ENCODE measurements at places on chromosomes 5 and 9.

- DNase-seq: no peak
These were observed 140.5 kb upstream of the RUSC2 start for GRCh38 chr9:35349287-35349990.

- DNase-seq: no peak
These were observed 66.1 kb upstream of the ADRA1B start for GRCh38 chr5:159850160-159850559.

- no peak for DNase-seq
These were observed 192.9 kb downstream of the EPB41L4A start for GRCh38 chr5:112226215-112226614.

- no peak for DNase-seq
These were observed 59.9 kb upstream of the ALDH1B1 start for GRCh38 chr9:38332625-38333024.

DNA sequence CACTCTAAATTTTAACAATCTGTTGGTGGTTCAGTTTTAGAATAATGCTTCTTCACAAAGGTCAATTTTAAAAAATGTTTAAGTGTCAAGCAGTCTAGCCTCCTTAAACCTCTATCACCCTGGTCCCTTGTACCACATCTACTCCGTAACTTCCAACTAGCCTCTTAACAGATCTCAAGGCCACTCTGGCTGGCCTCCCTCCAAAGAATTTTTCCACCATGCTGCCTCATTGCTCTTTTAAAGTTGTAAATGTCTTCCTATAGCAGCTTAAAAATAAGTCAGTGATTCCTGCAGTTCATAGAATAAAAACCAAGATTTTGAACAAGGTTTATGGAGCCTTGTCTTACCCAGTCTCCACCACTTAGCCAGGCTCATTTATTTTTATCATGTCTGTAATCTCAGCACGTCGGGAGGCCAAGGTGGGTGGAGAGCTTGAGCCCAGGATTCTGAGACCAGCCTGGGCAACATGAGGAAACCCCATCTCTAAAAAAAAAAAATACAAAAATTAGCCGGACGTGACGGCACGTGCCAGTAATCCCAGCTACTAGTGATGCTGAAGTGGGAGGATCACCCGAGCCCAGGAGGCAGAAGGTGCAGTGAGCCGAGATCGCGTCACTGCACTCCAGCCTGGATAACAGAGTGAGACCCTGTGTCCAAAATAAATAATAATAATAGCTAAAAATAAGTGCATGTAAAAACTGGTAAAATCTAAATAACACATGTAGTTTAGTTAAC lies 924.9 kb upstream of the DMAC1 start:
- no peak for DNase-seq

GRCh38 chr5:131212471-131213021 lies 41.8 kb downstream of the LYRM7 start:
- no peak for DNase-seq

DNA sequence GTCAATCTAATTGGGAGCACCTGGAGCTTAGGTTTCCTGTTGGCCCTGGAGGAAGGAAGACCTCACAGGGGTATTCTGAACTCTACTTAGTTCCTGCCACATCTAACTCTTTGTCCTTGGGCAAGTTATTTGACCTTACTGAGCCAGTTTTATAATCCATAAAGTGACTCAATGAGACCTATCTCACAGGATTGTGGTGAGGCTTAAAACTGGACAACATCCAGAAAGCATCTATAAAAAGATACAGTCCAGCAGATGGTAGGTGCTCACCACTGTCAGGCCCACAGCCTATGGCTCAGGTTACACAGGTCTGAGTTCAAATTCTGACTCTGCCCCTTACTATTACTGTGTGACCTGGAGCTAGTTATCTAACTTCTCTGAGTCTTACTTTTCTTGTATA lies 23.3 kb downstream of the KCNV2 start:
- DNase-seq: no peak

DNA sequence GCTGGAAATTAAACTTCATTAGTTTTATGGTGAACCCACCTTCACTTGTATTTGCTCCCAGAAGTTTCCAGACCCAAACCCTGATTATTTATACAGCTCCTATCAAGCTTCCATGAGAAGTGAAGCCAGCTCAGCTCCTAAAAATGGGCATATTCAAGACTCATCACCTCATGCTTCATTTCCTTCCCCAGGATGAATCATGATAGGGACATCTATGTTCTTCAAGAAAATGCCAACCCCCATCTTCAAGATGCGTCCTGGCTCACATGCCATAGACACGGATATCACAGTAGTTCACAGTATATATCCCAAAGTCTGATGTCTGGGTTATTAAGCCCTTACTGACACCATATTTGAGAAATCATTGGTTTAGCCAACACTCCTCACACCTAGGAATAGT lies 217.6 kb downstream of the NPR3 start:
- no peak for DNase-seq

GRCh38 chr9:129392093-129392541 lies 214.1 kb upstream of the IER5L start:
- no peak for DNase-seq

DNA sequence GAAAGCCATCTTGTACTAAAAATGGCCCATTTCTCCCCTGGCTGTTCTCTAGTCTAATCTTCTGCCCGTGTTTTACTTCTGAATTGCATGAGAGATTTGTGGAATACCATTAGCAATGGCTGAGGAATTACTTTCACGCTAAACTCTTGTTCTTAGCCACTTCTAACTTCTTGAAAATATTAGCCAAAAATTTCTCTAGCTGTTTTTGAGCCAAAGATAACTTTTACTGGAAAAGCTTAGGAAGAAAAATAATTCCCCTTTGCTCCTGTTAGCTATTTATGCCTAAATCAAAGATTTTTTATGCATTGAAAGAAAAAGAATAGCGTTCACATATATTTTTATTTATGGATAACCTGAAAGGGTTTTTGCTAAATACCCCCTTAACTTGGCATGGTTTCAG lies 287.8 kb downstream of the MTRR start:
- DNase-seq: no peak

DNA sequence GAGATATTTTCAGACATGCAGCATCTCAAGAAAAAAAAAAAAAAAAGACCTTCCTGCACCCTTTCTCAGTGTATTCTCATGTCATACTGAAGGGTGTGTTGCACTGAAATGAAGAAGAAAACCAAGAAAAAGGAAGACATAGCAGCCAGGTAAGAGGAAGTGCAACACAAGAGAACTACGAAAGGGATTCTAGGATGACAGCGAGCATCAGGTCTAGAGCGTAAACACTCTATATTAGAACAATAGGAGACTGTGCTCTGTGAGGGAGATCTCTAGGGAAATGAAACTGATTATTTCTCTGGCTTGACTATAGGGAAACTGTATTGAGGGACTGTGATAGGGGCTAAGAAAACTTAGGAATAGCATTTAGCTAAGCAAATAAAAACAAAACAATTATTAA lies 30.0 kb downstream of the BTF3 start:
- DNase-seq: no peak

DNA sequence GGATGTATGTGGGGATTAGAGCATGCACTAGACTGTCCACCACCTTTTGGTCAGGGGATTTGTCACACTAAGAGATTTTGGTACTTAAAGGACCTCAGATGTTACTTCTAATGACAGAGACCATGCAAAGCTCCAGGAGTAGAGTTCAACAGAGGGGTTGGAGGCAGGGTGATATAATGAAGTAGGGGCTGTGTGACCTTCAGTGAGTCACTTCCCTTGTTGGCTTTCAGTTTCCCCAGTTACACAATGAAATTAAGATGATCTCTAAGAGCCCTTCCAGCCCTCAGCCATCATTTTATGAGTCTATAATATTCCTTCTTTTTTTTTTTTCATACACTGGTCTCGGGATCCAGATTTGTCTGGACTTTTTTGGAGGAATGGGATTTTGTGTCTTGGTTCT lies 26.8 kb downstream of the GLRA1 start:
- DNase-seq: no peak

GRCh38 chr5:73418244-73418691 lies 30.3 kb downstream of the FOXD1 start:
- DNase-seq: no peak

GRCh38 chr9:21682981-21683380 lies 119.5 kb upstream of the MTAP start:
- DNase-seq: no peak

GRCh38 chr5:34787035-34787434 lies 51.9 kb upstream of the TTC23L start:
- no peak for DNase-seq

DNA sequence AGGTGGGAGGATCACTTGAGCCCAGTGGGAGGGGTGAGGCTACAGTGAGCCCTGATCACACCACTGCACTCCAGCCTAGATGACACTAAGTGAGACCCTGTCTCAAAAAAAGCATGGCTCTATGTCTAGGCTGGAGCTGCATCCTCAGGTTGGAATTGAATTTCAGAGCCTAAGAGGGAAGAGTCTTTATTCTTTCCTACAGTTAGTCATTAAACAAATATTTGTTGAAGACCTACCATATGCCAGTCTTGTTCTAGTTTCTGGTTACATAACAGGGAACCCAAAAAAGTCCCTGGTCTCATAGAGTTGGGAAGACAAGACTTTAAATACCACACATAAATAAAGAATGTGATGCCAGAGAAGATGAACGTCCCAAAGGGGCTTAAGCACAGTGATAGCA lies 6.9 kb upstream of the GRPEL2 start:
- DNase-seq: no peak

DNA sequence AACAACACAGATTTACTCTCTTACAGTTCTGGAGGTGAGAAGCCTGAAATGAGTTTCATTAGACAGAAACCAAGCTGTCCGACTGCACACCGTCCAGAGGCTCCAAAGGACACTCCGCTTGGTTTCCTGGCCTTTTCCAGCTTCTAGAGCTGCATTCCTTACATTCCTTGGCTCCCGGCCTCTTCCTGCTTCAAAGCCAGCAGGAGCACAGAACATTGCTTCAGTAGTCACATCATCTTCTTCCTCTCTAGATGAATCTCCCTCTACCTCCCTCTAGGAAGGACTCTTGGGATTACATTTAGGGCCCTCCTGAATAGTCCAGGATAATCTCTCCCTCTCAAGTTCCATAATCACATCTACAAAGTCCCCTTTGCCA lies 213.3 kb downstream of the CDK5RAP2 start:
- no peak for DNase-seq

- DNase-seq: no peak
These were observed 24.5 kb upstream of the SELENOP start for GRCh38 chr5:42836070-42836769.

GRCh38 chr9:88344013-88344412 lies 44.2 kb upstream of the SPIN1 start:
- no peak for DNase-seq

GRCh38 chr9:2764353-2764752 lies 47.0 kb downstream of the KCNV2 start:
- DNase-seq: no peak

DNA sequence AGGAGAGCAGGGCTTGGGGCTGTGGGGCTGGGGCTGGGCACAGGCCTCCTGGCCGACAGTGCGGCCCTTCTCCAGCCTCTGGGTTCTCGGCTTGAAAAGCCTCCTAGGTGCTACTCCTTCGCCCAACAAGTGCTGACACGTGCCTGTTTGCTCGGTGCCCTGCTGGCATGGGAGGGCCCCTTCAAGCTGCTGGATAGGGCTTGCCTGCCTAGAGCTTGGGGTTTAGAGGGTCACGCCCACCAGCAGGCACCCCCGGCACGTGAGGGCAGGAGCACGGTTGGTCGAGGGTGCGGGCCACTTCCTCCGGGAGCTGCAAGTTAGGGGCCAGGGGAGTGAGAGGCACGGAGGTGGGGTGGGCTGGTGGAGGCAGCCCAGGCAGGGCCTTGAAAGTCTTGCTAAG lies 106.2 kb downstream of the RXRA start:
- DNase-seq: no peak

GRCh38 chr5:94906750-94907149 lies 288.3 kb downstream of the SLF1 start:
- no peak for DNase-seq

DNA sequence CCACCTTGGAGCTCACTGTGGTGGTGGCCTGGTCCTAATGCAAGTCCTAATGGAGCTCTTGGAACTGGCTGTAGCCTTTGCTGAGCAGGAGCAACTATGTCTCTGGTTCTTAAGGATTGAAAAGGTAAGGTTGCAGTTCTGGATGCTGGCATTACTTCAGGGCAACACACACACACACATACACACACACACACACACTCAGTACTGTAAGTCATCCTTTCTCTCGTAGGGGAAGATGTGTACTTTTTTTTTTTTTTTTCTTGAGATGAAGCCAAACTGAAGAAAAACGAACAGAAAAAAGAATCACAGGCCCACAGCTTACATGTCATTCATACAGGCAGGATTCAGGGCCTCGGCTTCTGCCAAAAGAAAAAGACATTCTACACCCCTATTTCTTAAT lies 81.1 kb upstream of the RPS23 start:
- DNase-seq: no peak

DNA sequence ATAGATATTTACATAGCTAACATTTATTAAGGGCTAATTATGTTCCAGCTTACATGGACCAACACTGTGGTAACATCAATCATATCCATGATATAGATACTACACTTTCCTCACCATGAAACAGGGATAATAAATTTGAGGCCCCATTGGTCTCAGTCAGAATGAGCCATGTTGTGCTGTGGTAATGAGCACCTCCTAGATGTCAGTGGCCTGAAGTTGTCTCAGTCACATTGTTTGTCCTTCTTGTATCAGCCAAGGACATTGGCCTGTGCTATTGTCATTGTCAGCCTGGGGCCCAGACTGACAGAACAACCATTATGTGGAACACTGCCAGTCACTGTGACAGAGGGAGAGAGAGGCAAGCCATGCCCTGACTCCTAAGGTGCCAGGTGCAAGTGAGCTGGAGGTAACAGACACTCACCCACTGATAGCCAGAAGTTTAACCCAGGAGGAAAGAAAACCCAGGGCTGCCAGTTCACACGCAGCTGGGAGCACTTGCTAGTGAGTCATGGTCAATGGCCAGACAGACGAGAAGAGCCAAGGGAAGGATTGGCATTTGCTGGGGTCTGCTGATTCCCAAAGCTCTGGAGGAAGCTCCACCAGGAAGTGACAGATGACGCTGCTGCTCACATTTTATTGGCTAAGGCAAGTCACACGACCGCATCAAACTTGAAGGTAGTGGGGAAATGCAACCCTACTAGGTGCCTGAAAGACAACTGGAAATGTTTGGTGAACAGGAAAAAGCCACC lies 224.2 kb downstream of the MELK start:
- no peak for DNase-seq

- DNase-seq: no peak
These were observed 23.8 kb upstream of the CNOT6 start for GRCh38 chr5:180470361-180470760.

- no peak for DNase-seq
These were observed 104.0 kb downstream of the GDNF start for GRCh38 chr5:37735649-37736347.

GRCh38 chr9:74379718-74380117 lies 117.4 kb upstream of the RORB start:
- no peak for DNase-seq

All from CD4-positive, alpha-beta T cell treated with Interferon gamma for 1 hour (primary cell).